ENCODE measurements at places on chromosomes 12 and 14.

- no peak for DNase-seq
These were observed 65.5 kb upstream of the SLCO1C1 start for GRCh38 chr12:20629414-20630156.

GRCh38 chr12:128938886-128939285 is 85.6 kb downstream of the GLT1D1 start:
- no peak for DNase-seq

DNA sequence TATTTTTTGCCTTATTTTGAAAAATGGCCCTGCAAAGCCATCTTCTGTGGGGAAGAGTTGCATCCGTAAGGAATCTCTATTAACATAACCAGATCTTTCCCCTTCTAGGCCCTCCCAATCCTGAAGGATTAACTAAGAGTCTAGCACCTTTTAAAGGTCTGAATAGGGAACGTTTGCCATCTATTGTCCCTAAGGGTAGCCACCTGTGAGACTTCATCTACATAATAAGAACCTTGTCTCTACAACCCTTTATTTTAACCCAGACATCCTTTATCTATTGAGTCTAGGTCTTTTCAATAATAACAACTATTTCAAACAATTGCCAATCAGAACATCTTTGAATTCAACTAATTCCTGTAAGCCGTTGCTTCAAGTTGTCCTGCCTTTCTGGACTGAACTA is 4.4 kb downstream of the EDDM3B start:
- DNase-seq = no peak

DNA sequence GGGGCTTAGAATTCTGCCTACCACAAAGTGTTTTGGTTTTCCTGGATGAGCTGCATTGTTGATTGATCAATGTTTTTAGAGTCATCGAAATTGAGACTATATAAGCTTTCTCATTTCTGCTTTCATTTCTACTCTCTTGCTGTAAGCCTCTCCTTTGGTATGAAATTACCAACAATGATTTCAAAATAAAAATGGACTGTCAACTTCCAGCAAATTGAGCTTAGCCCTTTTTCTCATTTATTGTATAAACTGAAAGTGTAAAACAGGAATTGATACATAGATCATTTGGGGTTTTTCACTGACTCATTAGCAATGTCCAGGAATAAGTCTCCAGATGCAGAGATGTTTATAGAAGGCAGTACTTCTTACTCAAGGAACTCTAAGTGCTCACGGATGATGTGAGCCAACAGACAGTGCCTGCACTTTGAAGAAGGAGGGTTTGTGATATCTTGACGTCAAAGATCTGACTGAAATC is 20.0 kb upstream of the PCNX1 start:
- DNase-seq = peak; percentile 23

DNA sequence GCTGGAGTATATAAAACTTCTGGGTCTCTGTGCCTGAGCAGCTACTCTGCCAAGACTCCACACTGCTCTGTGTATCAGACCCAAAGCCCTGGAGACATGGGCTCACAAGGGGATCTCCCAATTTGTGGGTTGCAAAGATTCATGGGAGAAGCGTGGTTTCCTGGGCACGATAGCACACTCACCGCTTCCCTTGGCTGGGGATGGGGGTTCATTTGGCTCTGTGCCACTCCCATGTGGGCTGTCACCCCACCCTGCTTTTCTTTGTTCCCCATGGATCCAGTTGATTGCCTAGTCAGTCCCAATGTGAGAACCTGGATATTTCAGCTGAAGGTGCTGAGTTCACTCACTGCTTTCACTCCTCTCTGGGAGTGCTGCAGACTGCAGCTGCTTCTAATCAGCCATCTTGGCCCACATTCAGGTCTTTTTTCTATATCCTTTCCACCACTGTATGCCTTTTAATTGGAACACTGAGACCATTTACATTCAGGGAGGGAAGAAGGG is 40.0 kb upstream of the PCNX4 start:
- no peak for DNase-seq

DNA sequence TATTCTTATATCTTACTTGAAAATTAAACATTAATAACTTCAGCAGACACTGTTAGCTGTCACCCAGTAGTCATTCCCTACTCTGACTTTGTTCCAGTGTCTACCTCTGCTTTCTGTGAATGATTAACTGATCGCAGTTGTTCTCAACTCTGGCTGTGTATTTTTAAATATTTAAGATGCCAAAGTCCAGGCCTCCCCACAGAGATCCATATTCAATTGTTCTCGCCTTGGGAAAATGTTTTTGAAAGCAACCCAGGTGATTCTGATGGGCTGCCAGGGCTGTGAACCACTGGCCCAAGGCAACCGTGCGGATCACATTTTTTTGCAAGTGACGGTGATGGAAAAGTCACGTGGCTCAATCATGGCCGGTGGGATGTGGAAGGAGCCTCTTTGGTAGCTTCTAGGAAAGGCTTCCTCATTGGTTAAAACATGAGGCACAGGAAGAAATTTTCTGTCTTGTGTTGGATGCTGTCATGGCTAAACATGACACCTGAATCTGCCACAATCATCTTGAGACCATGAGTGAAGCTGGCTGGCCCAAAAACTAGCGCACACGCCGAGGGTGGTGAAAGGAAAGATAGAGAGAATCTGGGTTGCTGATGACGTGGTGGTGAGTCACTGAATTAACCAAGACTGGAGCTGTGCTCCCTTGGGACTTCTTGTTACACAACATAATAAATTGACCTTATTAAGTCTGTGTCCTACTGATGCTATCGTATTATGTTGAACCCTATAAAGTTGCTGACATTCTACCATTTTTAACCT is 37.2 kb downstream of the RDH12 start:
- no peak for DNase-seq

GRCh38 chr12:108193917-108194316 is 64.8 kb downstream of the WSCD2 start:
- no peak for DNase-seq

GRCh38 chr14:75060420-75060819 is 3.4 kb downstream of the ACYP1 start:
- no peak for DNase-seq

All from SIG-M5 (cell line).